Stimulated activated CD8-positive, alpha-beta memory T cell treated with anti-CD3 and anti-CD28 coated beads, Interleukin-4, amount 100 ng/mL, for 4 hours (primary cell): ENCODE measurements at places on chromosomes 6 and 20.

- no peak for DNase-seq
Measured at GRCh38 chr6:30759575-30760239, 15.4 kb upstream of the IER3 start.

- DNase-seq: no peak
Measured at GRCh38 chr6:45613656-45614055, 235.9 kb upstream of the SUPT3H start.

DNA sequence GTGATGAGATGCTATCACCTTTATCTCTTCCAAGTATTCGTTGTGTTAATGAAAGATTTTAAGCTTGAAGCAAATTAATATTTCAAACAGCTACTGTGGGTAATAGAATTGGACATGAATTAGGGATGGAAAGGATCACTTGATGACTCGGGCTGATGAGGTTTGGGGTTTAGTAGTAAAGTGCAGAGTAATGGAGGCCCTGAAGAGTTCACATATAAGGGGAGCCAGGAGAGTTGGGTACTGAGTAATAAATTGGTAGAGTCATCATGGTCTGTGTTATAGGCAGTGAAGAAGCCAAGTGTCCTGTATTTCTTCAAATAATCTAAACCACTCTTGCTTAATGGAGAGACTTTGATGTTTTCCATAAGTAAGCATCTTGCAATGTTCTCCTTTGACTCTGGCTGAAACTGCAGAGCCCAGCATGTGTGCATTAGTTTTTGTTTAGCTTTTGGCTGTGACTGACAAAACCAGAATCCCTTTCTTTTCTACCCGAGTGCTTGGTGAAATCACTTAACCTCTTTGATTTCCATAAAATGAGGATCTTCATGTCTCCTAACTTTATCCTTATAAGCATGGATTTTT is 57.6 kb downstream of the L3MBTL3 start:
- no peak for DNase-seq

- no peak for DNase-seq
Measured at GRCh38 chr6:34610819-34611477, 54.8 kb upstream of the SPDEF start.

GRCh38 chr6:90288404-90288803 is 8.2 kb downstream of the BACH2 start:
- no peak for DNase-seq

DNA sequence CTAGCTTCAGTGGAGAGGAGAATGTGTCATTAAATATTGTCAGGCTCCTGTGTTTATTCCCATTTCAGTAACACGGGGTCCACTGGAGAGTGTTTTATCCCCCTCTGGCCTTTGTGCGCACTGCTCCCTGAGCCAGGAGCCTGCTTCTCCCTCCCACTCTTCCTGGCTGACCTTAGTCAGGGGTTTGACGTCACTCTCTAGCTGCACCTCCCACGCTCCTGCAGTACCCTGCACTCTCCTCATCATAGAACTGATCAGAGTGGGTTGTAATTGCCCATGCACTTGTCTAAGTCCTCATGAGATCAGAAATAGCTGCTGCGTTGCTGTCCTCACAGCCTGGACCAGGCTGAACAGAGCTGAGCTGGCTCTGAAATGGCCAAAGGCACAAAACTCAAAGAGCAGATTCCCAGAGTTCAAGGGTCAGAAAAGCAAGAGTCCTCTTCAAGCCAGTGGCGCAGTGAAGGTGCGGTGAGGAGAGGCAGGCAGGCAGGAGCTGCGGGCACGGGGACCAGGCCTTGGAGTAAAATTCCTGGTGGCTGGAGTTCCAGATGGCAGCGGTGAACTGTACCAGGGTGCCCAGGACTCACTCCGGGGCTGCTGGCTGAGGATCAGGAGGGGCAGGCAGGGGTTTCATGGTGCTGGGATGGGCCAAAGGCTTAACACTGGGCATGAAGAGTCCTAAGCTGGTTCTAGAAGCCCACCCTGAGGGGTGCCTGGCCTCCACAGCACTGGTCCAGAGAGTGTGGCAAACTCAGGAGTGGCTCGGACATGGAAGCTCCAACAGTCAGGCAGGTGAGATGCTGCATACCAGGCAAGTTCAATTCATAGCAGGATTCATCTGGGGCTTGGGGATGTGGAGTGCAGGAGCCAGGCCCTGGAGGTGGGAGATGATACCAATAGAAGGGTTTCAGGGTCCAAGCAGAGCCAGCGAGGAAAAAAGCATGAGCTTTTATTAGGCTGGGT is 170.9 kb downstream of the SCP2D1 start:
- no peak for DNase-seq

DNA sequence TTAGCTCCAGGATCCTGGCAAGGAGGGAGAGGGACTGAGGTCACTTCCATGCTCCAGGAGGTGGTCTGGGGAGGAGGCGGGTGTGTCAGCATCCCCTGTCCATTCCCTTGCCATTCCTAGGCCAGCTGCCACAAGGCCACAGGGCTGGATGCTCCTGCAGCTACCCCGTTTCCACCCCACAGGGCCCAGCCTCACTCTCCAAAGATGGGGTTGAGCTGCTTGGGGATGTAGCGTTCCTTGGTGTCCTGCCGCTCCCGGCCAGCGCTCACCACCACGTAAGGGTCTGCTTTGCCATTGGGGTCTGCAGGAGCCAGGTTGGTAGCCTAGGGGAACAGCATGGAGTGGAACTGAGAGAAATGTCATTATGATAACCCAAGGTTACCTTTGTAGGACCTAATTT is 23.0 kb downstream of the ERGIC3 start:
- DNase-seq: no peak

DNA sequence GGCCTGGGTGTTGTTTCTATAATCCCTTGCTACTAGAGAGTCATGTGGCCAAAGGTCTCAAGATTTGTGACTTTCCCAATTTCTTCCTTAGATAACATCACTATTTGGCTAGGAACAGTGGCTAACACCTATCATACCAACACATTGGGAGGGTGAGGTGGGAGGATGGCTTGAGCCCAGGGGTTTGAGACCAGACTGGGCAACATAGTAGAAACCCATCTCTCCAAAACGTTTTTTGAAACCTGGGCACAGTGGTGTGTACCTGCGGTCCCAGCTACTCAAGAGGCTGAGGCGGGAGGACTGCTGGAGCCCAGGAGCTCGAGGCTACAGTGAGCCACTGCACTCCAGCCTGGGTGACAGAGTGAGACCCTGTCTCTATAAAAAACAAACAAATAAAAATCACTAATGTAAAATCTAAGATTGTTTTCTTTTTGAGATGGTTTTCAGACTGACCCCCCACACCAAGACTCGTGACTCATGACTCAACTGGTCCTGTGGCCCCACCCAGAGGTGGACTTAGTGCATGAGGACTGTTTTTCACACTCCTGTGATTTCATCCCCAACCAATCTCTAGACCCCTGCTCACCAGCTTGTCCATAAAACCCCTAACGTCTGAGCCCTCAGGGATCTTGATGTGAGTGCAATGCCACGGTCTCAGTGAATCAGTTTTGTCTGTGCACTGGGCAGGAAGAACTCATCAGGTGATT is 48.3 kb upstream of the KIF16B start:
- DNase-seq: no peak

DNA sequence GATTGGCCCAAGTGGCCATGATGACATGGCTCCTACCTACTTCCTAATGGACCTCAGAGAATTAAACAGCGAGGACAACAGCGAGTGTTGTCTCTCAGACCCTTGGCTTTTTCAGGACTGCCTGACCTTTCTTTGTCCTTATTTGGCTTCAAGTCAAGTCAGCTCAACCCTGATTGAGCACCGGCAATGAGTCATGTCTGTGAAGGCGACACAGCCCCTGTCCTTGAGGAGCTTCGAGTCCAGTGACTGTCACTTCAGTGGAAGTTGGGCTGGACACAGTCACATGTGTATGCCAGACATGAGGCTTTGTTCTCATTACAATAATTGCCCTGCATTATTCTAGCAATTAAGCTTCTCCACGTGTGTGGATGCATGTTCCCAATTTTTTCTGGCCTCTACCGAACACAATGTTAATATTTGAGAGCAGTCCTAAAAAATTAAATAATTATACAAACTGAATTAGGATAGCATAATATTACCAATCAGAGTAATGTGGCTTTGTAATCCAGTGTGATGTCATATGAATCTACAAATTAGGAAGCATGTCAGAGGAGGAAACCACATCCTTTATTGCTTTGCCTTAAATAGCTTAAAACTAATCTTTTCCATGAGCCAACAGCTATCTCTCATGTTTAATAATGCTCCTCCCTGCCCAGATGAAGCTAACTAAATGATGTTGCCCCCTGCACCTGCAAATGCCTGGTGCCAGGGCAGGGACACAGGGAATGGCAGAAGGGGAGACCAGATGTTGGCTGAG is 178.6 kb downstream of the CDH26 start:
- DNase-seq: no peak

- no peak for DNase-seq
Measured at GRCh38 chr6:34829137-34829536, 37.3 kb downstream of the BLTP3A start.

- no peak for DNase-seq
Measured at GRCh38 chr6:29757282-29757681, 34.0 kb downstream of the HLA-F start.

- no peak for DNase-seq
Measured at GRCh38 chr6:41536795-41537758, 9.1 kb upstream of the FOXP4 start.

DNA sequence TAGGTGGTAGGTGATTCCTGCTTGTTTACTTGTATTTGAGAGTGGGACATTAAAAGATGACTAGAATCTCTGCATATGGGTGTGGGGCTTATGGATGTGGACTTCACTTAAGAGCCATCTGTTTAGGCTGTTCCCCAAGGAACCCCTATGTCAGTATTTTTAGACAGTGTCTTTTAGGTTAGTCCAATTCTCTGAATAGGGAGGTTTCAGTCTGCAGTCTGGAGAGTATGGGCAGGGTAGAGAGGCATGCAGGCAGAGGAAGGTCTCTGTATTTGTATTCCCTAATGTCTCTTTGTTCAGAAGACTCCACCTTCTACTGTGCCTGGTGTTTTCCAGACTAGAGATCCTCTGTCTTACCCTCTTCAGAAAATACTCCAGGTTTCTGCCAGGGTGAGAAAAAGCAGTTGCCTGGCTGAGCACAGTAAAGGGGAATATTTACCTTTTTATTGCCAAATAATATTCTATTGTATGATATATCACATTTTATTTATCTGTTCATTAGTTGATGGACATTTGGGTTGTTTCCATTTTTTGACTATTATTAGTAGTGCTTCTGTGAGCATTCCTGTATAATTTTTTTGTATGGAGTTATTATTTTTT is 19.1 kb downstream of the SLX4IP start:
- DNase-seq: no peak

DNA sequence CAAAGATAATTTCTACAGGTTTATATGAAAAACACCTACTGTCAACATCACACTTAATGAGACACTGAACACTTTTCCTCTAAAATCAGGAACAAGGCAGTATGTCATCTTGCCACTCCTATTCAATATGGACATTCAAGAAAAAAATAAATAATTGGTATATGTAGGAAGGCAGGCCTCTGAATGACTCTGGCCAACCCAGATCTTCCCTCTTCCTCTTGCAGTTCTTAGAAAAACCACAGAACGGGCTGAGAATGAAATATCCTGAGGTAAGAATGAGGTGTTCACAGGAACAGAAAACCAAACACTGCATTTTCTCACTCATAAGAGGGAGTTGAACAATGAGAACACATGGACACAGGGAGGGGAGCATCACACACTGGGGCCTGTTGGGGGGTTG is 1207.2 kb upstream of the CITED2 start:
- no peak for DNase-seq

DNA sequence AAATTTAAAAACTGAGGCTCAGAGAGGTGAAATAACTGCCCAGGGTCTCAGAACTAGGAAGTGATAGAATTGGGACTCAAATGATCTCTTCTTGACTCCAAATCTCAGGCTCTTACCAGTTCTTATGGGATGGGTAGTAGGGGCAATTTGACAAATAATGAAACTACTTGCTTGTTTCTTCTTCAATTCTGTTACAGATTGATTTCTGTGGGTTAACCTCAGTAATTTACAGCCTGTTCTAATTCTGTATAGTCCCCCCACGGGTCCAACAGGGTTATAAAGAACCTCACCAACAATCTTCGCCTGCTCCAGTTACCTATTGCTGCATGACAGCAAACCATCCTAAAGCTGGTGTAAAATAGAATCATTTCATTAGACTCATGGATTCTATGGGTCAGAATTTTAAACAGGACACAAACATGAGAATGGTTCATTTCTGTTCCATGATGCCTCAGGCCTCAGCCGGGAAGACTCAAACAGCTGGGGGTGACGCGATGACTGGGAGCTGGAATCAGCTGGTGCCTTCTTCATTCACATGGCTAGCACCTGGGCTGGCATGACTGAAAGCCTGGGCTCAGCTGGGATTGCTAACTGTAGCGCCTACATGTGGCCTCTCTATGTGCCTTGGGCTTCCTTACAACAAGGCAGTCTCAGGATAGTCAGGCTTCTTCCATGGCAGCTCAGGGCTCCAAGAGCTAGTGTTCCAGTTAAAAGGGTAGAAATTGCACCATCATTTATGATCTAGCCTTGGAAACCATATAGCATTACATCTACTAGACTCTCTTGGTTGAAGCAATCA is 6.6 kb upstream of the WFDC2 start:
- no peak for DNase-seq

GRCh38 chr6:170292111-170292406 is 1.2 kb upstream of the DLL1 start:
- no peak for DNase-seq

GRCh38 chr6:24524805-24525204 is 30.0 kb downstream of the ALDH5A1 start:
- DNase-seq: no peak

DNA sequence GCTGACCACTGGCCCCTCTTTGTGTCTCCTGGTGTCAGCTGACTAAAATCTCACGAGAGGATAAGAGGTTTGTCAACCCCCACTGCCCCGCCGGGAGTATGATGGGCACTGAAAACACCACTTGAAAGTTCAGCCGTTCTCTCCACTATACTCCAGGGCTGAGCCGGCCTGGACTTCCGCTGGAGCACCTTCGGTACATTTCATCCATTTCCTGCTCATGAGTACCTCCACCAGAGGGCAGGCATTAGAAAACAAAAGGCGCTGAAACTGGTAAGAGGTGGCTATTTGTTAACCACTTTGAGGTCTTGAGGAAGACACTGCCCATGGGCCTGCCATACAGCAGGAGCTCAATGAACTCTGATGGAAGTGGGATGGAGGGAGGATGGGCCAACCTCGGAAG is 17.9 kb upstream of the ANKRD60 start:
- DNase-seq: no peak

- DNase-seq: no peak
Measured at GRCh38 chr6:139144490-139145085, 9.7 kb downstream of the HECA start.

DNA sequence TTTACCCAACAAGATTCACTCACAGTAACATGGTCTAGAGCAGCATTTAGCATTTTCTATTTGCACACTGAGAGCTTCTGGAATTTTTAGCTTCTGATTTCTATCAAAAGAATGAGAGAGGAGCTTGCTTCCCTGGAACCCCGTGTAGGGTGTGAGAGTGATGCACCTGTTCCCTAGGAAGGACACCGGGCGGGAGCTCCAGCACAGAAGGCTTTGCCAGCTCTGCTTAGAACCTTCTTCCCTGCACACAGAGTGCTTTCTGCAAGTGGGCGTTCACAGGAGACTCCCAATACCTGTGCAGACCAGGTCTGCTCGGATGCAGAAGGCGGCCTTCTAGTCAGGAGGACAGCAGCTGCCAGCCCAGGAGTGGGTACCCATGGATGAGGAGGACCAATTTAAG is 217.3 kb downstream of the TBXT start:
- no peak for DNase-seq

GRCh38 chr6:166078294-166078693 is 89.4 kb downstream of the TBXT start:
- DNase-seq: no peak
